ENCODE measurements at places on chromosomes 7 and 10.

DNA sequence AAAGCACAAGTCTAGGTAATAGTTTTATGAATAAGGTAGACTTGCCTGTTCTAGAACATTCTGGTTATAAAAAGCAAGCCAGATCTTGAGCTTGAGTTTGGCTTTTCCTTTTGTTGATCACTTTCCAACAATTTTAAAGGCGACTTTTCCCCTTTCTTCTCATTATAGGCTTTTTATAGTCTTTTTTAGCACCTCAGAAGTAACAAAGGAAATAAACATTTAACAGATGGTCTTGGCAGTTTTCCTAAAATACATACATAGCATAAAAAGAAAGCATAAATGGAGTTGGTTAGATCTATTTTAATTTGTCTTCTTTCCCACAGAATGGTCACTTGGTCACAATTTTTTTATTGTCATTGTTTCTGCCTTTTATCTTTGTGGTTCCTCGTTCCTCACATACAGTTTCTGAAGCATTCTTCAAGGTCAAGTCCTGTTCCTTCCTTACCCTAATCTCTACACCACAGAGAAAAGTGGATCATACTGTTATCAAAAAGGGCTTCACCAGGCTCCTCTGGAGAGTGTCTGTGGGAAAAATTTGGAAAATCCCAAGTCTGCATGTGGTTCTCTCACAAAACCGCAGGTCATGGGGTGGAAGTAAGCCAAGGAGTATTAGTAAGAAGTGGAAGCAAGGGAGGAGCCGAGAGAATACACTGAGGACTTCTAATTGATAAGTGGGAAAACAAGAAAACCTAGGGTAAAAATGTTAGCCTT lies 31.3 kb downstream of the THNSL1 start:
- no peak for DNase-seq

- DNase-seq: no peak
Observed at GRCh38 chr7:24284699-24285506, 913 bp downstream of the NPY start.

GRCh38 chr10:55144001-55144400 lies 343.0 kb upstream of the PCDH15 start:
- no peak for DNase-seq

DNA sequence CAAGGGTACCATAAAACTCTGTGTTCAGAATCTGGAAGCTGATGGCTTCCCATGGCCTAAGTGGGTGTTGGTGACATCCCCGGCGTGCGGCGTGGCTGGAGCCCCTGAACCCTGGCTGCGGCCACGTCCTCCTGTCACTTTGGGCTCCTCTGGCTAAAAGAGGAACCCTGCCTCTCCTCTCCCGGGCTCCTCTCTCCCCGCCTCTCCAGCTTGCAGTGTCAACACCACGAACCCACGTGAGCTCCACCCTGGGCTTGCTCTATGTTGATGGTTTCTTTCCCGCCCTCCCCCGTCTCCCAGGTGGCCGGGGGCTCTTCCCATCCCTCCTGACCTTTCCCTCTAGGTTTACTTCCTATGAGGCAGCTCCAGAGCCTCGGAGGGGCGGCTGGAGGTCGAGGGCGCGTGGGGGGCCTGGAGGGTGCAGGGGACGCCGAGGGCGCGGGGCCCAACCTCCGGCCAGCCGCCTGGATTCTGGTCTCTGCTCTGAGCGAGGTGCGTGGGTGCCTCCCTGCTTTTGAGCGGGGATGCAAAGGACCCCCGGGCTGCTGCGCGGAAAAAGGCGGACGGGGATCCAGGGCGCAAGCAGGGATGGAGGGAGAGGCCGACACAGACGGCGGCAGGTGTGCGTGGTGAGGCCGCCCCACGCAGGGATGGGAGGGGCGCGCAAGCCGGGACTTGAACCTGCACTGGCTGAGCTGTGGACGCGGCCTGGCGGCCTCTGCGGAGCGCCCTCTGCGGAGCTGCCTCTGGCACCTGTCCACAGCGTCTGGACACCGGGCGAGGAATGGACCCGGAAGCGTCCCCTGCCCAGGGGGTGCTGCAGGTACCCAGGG lies 115.5 kb upstream of the DIP2C start:
- DNase-seq: no peak

Data from stimulated activated CD4-positive, alpha-beta T cell treated with anti-CD3 and anti-CD28 coated beads, TNF-alpha, amount 100 ng/mL, for 1 hour (primary cell).